ENCODE measurements at places on chromosomes 16 and 17. TPM values are rescaled to one million over a fixed set of nuclear protein-coding genes. Genes with fewer than 3 reads are reported as not detected.
A peak's percentile ranks its signal among the peaks of the same experiment; 100 is the strongest.

DNA sequence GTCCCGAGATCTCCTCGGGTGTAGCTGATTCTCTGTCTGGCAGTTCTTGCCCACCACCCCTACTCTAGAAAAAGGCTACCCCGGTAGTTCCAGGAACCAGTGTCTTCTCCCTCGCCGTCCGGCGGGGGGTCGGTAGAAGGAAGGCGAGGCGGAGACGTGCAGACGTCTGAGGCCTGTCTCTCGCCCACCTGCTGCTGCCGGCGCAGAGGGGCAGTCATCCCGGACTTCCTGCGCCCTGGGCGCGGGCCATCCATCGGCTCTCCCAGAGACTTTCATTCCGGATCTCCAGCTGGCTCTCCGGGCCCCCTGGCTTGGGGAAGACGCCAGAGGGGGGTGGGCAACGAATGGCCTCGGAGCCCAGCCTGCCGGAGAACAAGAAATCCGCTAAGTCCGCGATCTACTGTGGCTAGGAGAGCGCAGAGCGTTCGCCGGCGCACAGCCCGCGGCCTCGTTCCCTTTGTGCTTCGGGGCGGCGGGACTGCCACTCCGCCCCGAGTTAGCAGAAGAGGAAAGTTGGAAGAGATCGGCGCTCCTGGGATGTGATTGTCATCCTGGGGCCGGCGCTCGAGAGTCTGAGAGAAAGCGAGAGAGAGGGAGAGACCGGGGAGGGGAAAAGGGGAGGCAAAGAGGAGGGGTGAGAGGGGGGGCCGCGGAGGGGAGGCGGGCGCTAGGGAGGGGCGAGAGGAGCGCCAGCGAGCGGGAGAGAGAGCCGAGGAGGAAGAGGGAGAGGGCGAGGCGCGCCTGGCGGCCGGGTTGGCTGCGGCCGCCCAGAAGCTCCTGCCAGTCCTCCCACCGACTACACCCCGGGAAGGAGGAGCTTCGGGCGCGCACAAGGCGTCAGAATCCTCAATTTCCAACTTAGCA, at the start of gene IRX5:
IRX5 (plus strand) TSS at position 861 of the 864 bp plus-strand sequence. CDS start 334 bp downstream, outside the sequence.
- H3K4me3 ChIP-seq: peak within 1 kb of the TSS; percentile 92
- H3K36me3 ChIP-seq: peaks cover 13% of the 10 kb centered on the region
- H3K27me3 ChIP-seq: peaks cover 71% of the 10 kb centered on the region
- DNase-seq: peak; percentile 77
- peak within 1 kb of the TSS; percentile 95 for H3K27ac ChIP-seq
- H3K4me1 ChIP-seq: peaks cover 55% of the 10 kb centered on the region

DNA sequence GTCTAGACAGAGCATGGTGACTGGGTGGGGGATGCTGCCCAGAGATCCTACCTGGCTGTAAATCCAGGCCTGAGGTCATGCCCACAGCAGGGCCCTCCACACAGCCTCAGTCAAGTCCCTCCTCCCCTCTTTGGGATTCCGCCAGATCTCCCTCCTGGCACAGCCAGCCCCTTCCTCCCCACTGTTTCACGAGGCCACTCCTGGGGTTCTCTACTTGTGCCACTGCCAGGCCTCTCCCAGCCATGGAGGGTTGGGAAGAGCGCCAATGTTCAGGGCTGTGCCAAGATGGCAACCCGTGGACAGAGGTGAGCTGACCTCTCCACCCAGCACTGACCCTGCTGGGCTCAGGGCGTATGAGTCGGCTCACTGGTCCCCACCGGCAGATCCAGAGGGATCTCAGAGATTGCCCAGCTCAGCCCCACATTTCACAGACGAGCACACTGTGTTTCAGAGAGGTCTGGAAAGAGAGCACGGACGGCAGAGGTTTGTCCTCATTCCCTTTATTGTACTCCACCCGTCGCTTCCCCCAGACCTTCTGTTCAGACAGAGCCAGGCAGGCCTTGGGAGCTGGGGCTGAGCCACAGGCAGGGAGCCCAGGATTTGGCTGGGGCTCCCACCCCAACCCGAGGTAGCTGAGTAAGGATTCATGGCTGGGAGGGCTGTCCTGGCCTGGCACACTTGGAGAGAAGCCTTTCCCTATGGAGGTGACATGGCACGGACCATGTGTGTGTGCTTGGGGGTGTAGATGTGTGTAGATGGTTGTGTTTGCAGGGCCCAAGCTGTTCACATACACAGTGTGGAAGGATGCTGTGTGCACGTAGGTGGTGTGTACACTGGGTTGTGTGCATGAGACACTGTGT, 3.5 kb upstream of the CAMKK1 start:
- H3K36me3 ChIP-seq: no peaks in the 10 kb centered on the region
- no peak for DNase-seq
- H3K27ac ChIP-seq: peak overlapping the region; percentile 43
- peaks cover 34% of the 10 kb centered on the region for H3K4me1 ChIP-seq
- peaks cover 10% of the 10 kb centered on the region for H3K27me3 ChIP-seq

The DPEP1 gene
- 0.41 TPM for total RNA-seq

GRCh38 chr16:70591615-70592014, 54.7 kb upstream of the IL34 start:
- H3K4me1 ChIP-seq: peaks cover 5% of the 10 kb centered on the region
- no peaks in the 10 kb centered on the region for H3K27me3 ChIP-seq
- no peaks in the 10 kb centered on the region for H3K36me3 ChIP-seq
- no peak overlapping the region for H3K4me3 ChIP-seq

DNA sequence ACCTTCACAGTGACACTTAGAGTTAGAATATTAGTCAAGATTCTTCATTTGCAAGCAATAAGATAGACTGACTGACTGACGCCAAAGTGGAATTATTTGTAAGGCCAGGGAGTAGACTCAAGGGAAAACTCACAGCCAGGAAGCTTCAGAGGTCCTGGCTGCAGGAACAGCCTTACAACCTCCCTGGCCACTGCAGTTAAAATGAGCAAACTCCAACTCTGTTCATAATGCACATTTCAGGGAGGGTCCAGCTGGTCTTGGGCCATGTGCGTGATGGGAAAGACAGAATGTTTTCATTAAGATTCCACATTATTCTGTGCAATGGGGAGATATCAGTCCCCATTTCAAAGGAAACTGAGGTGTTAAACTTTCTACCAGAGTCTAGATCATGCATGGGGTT, 9.9 kb downstream of the CAPNS2 start:
- no peak overlapping the region for H3K27ac ChIP-seq
- no peaks in the 10 kb centered on the region for H3K4me1 ChIP-seq
- H3K27me3 ChIP-seq: no peaks in the 10 kb centered on the region
- H3K36me3 ChIP-seq: no peaks in the 10 kb centered on the region
- no peak for DNase-seq

Data from neural crest cell (in vitro differentiated cells).